ENCODE measurements at places on chromosomes 13 and 19.
A peak's percentile ranks its signal among the peaks of the same experiment; 100 is the strongest.

- no peak for DNase-seq
These were observed 57.4 kb downstream of the ATP11A start for GRCh38 chr13:112747256-112747655.

GRCh38 chr19:1266916-1267476 lies 2.1 kb upstream of the CIRBP start:
- DNase-seq = peak; percentile 64

DNA sequence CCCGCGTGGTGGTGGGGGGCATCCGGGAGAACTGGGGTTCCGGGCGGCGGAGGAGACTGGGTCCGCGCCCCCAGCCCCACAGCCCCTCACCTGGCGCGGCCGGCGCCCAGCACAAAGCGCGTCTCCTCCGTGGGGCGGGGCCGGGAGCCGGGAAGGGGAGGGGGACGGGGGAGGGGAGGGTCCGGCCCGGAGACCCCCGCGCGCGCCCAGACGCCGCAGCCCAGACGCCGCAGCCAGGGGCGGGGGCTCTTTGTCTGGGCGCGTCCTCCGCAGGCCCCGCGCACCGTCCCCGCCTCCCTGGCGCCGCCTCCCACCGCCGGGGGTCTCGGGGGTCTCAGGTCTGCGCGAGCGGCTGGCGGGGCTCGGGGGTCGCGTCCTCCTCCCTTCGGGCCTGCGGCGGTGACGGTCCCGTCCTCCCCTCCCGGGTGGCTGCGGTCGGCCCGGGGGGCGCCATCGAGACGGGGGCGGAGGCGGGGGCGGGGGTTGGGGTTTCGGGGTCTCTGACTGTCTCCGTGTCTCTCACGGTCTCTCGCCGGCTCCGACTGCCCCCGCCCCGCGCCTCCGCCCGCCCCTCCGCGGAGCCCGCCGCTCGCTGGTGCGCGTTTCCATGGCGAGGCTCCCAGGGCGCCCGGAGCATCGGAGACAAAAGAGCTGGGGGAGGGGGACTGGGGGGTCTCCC lies at the start of gene PLPPR3:
PLPPR3 (minus strand) TSS at position 131 of the 679 bp plus-strand sequence. CDS start 396 bp downstream, outside the sequence.
- no peak for DNase-seq

GRCh38 chr13:54232700-54233099 lies 1204.1 kb downstream of the OLFM4 start:
- DNase-seq = no peak

- peak; percentile 75 for DNase-seq
These were observed 61.4 kb downstream of the RFX2 start for GRCh38 chr19:6048793-6049405.

- no peak for DNase-seq
These were observed 8.2 kb downstream of the EID2B start for GRCh38 chr19:39524495-39524894.

GRCh38 chr19:31534786-31535657 lies 185.8 kb upstream of the TSHZ3 start:
- no peak for DNase-seq

DNA sequence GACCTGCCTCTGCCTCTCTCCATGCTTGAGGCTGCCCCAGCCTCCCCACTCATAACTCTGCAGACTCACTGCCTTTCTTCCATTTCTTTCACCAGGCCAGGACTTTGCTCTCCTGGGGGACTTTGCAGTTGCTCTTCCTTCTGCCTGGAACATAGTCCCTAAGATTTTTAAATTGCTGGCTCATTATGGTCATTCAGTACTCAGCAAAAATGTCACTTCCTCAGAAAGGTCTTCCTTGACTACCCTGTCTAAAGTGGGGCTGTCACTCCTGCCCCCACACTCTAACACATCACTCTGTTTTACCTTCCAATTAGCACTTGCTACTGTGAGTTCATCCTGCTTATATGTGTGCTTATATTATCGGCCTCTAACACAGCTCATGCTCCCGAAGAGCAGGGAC lies 618.2 kb downstream of the UQCRFS1 start:
- no peak for DNase-seq

Measured in activated CD4-positive, alpha-beta T cell treated with anti-CD3 and anti-CD28 coated beads, Interleukin-2, amount 50 U/mL, for 1 hour (primary cell).